Glomerular endothelial cell (primary cell): ENCODE measurements at places on chromosomes 7 and 10.

GRCh38 chr7:83640240-83640639, 8.7 kb downstream of the SEMA3E start:
- no peak for DNase-seq

DNA sequence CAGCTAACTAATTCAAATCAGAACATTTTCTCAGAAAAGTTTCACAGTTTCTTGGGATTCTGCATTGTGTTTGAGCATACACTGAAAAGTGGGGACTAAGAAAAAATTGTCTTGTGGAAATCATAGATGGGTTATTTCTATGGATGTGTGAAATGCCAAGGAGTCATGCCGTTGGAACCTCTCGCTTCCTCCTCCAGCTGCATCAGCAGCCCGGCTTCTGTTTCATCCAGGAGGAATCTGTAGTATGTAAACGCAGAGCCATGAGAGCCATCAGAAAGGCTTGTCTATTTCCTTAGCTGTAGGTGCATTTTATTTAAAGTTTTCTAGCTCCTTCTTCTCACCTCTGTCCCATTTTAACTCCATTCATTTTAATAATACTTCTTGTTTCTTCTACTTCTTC, 1144.1 kb downstream of the GATA3 start:
- DNase-seq: no peak

GRCh38 chr7:70379210-70379609, 752.7 kb upstream of the GALNT17 start:
- no peak for DNase-seq

DNA sequence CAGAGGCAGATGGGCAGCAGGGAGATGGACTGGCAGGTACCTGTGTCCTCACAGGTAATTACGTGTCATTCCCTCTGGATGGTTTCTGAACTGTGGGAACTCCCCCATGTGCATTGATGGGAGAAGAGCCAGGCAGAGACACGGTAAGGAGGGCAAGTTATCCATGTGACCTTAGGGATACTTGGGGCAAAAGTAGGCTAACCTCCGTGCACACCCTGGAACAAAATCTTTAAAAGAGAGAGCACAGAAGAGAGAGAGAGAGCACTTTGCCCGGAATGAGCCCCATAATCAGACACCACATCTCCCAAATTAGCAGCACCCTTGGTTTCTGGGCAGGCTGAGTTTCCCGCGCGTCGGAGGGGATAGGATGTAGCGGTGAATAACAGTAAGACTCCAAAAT, 423.2 kb downstream of the PAXIP1 start:
- DNase-seq: no peak

- DNase-seq: no peak
Measured at GRCh38 chr10:23974746-23975272, 234.1 kb upstream of the KIAA1217 start.

- no peak for DNase-seq
Measured at GRCh38 chr7:48868916-48869315, 55.4 kb upstream of the CDC14C start.

GRCh38 chr7:78444267-78444666, 645.7 kb downstream of the PHTF2 start:
- DNase-seq: no peak

DNA sequence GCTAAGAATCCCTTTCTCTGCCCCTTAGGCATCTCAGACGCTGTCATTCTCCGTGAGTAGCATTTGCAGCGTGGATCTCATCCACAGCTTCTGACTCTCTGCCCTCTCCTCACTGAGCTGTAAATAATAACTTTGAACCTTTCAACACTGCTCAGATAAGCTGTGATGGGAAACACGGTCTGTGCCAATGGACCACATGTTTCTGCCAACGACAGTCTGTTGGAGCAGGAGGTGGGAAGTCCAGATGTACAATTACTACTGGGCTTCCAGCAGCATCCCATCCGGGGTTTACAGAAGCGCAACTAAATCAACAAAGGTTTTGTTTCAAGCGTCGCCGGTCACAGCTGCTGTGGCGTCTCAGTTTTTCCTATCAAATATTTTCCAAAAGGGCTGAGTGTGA, 1110.6 kb downstream of the TYW1 start:
- DNase-seq: no peak

DNA sequence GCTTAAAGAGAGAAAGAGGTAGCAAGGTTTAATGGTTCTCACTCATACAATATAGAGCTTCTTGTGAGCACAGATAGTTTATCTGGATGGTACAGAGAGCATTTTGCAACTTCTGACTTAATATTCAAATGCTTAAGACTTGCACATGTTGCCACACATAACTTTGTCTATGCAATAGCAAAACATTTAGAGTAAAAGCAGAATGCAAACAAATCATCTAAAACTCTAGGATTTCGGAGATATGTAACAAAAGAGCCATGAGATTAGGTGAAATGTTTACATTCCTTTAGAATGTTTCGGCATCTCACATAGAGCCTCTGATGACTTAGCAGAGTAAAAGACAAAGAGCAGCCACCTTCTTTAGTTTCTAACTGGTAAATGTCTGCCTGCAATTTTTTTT, 717.1 kb upstream of the LRRN3 start:
- no peak for DNase-seq

DNA sequence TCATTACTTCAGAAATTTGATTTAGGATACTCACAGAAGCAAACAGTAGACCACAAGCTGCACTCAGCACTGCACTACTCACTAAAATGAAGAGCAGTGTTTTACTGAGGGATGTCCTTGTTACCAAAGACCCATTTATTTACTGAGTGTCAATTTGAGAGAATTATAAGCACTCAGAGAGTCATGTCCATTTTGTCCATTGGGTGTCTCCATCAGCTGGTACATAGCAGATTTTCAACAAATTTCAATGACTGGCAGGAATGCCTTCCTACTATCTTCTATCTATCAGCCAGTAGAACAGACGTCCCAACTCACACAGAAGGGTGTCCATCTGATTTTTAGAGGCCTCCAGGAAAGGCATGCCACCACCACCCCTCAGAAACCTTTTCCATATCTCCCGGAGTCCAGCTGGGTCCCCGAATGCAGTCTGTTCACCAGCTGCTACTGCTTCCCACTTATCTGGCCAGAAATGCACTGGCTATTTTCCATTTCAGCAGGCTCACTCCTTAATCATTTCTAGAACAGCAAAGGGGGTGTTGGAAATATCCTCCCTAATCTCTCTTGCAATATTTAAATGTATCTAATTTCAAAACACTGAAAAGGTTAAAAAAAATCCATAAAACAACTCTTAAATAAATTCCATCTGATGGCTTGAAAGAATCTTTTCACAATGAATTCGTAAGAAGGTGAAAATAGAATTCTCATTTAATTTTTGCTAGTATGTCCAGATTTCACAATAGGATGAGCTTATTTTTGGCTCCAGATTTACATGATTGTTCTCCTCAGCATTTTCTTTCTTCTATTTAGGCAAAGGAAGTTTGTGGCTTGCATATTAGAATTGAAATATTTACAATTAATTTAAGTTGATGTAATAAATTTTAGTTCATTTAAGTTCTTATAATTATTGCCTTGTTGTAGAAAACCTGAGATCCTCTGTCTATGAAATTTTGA, 1164.0 kb upstream of the CELF2 start:
- DNase-seq: no peak

- no peak for DNase-seq
Measured at GRCh38 chr10:29866356-29866755, 193.0 kb downstream of the JCAD start.

DNA sequence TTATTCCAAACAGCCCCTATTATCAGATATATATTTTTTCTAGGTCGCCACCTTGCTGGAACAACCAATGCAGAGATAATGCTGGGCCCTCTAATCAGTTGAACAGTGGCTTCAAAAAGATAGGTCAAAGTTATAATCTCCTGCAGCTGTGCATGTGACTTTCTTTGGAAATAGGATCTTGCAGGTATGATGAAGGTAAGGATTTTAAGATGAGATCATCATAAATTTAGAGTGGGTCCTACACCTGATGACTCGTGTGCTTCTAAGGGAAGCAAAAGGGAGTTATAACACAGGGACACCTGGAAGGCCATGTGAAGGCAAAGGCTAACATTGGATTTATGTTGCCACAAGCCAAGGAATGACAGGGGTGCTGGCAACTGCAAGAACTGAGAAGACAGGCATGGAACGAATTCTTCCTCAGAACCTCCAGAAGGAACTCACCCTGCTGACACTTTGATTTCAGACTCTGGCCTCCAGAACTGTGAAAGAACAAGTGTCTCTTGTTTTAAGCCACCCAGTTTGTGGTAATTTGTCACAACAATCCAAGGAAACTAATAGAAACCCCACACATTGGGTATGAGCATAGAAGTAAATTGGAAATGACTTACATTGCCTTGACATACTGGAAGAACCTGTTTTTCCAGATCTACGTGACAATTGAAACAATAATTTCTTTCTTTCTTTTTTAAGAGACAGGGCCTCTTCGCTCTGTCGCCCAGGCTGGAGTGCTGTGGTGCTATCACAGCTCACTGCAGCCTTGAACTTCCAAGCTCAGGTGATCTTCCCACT, 34.4 kb downstream of the CCDC71L start:
- DNase-seq: no peak

DNA sequence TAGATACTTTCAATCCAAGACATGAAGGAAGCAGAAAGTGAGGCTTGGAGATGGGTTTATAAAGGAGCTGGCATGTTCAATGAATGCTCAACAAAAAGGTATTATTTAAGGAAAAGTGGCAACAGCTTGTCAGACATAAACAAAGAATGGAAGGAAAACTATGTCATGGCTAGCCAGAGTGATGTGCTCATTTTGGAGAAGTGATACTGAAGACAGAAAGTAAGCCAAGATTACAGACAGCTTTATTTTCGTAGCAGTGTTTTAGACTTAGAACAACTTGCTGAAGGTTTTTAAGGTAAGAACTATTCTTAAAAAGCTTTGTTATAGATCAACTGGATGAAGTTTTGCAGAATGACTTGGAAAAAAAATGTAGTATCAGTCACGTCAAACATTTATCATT, 160.5 kb upstream of the FERD3L start:
- DNase-seq: no peak

- no peak for DNase-seq
Measured at GRCh38 chr7:57819491-57819981, 369.6 kb downstream of the ZNF716 start.

DNA sequence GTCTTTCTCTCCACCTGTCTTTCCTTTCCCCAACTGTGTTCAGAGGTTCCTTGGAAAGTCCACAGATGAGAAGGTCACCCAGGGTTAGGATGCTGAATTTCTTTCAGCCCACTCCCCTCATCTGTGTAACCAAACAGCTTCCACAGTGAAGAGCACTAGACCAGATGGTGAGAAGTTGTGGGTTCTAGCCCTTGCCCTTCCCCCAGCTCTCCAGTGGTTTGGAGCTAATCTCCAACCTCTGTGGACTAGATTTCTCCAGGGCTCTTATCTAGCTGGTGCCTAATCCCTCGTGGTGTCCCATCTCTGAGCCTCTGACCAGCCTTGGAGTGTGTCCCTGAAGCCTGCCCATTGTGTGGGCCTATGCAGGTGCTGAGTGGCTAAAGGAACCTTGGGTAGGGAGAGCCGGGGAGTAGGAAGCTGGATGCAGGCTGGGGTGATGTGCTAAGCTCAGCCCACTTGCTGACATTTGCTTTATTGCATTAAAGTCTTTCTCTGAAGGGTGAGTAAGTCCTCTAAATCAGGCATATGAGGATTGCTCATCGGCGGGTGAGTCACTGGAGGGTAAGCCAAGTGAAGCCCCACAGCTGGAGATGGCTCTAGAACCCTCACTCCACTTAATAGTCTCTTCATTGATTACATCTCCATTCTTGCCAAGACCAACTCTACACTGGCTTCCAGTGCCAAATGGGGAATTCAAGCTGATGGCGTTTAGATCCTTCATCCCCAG, 14.9 kb downstream of the DUSP5 start:
- DNase-seq: no peak

DNA sequence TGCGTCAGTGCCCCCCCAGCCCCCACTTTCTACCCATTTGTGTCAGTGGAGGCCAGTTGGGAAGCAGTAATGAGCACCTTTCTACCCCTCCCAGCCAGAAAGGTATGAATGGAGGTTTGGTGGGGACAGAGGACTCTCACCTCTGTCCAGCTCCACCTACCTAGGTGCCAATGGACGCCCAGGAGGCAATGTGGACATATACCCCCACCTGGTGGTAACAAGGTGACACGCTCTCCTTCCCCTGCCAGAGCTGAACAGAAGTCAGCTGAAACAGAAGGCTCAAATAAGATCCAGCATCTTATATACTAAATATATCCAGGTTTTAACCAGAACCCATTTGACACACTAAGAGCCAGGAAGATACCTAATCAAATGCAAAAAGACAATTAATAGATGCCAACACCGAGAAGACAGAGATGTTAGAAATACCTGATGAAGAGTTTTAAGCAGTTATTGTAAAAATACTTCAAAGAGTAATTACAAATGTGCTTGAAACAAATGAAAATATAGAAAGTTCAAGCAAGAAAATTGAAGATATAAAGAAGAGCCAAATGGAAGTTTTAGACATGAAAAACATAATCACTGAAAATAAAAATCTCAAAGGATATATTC, 18.4 kb upstream of the SORCS3 start:
- no peak for DNase-seq

DNA sequence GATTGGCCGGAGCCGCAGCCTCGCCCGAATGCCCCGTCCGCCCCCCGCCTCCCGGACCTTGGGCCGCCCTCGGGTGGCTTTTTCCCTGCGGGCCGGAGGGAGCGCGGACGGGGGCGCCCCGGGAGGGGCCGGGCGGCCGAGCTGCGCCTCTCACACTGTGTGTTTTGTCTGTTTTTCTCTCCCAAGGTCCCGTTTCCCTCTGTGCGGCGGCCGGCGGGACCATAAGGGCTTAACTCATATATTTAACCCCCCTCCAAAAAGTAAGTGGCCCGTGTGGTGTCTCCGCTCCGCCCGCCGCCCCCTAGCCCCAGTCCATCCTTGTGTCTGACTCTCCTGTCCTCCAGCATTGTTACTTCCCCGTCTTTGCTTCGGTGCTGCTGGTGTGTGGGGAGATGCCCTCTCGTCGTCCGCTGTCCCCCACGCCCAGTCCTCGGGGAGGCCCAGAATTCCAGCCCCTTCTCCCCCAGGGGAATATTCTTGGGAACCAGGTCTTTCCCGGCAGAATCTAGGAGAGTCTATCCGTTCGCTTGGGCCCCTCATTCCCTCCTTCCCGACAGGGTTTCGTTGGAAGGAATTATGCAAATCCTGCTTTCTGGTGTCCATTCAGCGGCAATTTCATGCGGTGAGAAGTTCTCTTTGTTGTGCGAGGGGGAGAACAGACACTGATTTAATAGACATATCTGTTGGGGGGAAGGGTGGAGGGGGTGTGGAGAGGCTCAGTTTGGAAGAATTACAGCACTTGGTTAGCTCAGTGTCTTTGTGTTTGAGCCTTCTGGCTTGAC, 1.3 kb downstream of the LCOR start:
- no peak for DNase-seq
